ENCODE measurements at places on chromosomes 5 and 9. TPM values are rescaled to one million over a fixed set of nuclear protein-coding genes. Genes with fewer than 3 reads are reported as not detected.
A peak's percentile ranks its signal among the peaks of the same experiment; 100 is the strongest.

DNA sequence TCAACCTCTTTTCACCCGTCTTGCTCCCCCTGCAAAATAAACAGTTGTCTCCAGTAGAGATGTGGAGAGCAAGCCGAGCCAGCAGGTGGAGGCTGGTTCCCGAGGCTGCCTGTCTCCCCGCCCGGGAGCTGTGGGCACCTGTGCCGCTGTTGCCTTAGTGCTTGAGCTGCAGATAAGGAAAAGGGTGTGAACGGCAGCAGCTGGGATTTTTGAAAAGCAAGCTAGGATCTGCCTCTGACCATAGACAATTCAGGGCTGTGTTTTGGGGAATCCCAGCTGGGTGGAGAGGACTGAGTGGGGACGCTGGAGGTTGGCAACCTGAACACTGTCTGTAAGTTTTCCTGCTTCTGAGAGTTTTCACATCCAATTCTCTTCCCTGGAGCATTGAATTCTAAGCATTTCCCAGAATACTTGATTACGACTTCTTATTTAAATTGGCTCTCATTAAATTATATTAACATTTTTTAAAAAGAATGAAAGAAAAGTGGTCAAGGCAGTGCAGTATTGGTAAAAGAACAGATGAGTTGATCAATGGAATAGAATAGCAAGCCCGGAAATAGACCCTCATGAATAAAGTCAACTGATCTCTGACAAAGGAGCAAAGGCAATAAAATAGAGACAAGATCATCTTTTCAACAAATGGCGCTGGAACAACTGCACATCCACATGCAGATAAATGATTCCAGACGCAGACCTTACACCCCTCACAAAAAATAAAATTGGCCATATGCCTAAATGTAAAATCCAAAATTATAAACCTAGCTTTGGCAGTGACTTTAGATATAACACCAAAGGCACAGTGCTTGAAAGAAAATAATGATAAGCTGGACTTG is 9.7 kb downstream of the WNK2 start:
- H3K4me3 ChIP-seq, result no peak overlapping the region
- no peaks in the 10 kb centered on the region for H3K36me3 ChIP-seq
- no peaks in the 10 kb centered on the region for H3K4me1 ChIP-seq

The ROR2 gene
- not detected for total RNA-seq

The FLT4 gene
- total RNA-seq, result 66.5 TPM

The BRINP1 gene
- not detected for total RNA-seq

DNA sequence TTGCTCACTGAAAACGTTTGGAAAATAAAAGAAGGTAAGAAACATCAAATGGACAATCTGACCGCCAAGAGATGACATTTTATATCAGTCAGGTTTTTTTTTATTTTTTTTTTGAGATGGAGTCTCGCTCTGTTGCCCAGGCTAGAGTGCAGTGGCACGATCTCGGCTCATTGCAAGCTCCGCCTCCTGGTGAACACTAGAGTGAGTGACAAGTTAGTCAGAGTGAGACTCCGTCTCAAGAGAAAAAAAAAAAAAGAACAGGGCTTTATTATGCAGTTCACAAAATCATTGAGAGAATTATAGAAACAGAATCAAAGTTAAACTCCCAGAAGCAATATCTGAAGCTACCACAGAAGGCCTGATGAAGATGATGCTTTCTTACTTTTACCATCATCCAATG is 70.1 kb downstream of the DTWD2 start:
- H3K27me3 ChIP-seq, result no peaks in the 10 kb centered on the region
- no peak for DNase-seq
- H3K4me1 ChIP-seq, result no peaks in the 10 kb centered on the region

DNA sequence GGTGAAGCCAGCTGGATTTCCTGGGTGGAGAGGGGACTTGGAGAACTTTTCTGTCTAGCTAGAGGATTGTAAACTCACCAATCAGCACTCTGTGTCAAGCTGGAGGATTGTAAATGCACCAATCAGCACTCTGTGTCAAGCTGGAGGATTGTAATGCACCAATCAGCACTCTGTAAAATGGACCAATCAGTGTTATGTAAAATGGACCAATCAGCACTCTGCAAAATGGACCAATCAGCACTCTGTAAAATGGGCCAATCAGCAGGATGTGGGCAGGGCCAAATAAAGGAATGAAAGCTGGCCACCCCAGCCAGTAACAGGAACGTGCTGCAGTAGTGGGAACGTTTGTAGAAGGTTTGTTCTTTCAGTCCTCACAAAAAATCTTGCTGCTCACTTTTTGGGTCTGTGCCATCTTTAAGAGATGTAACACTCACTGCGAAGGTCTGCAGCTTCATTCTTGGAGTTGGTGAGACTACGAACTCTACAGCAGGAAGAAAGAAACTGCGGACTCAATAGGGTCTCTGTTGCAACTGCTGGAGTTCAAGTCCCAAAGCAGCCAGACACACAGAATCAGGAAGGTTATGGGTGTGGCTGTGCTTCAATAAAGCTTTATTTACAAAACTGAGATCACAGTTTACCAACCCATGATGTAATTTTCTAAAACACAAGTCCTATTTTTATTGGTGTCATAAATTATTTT is 145.7 kb upstream of the ERCC6L2 start:
- no peaks in the 10 kb centered on the region for H3K4me1 ChIP-seq
- no peaks in the 10 kb centered on the region for H3K36me3 ChIP-seq
- no peak overlapping the region for H3K27ac ChIP-seq
- H3K27me3 ChIP-seq, result no peaks in the 10 kb centered on the region
- DNase-seq, result no peak

- no peak overlapping the region for H3K4me3 ChIP-seq
- peak overlapping the region; percentile 72 for H3K27ac ChIP-seq
- H3K4me1 ChIP-seq, result peaks cover 58% of the 10 kb centered on the region
These were observed 9.6 kb upstream of the TRAF1 start for GRCh38 chr9:120936011-120936763.

- H3K27me3 ChIP-seq, result no peaks in the 10 kb centered on the region
- no peak overlapping the region for H3K4me3 ChIP-seq
- no peak overlapping the region for H3K27ac ChIP-seq
- DNase-seq, result no peak
- H3K4me1 ChIP-seq, result no peaks in the 10 kb centered on the region
These were observed 61.5 kb downstream of the ZFR start for GRCh38 chr5:32383065-32383464.

- no peak overlapping the region for H3K4me3 ChIP-seq
- H3K27ac ChIP-seq, result no peak overlapping the region
These were observed 16.2 kb downstream of the MTX3 start for GRCh38 chr5:79974886-79975285.

GRCh38 chr9:38641985-38642864 is 21.8 kb upstream of the ANKRD18A start:
- H3K4me1 ChIP-seq, result no peaks in the 10 kb centered on the region
- peak; percentile 36 for DNase-seq
- peaks cover 3% of the 10 kb centered on the region for H3K27me3 ChIP-seq
- no peak overlapping the region for H3K4me3 ChIP-seq
- H3K36me3 ChIP-seq, result no peaks in the 10 kb centered on the region

The HRH2 gene
- total RNA-seq, result not detected

GRCh38 chr9:98993570-98993945 is 49.9 kb downstream of the COL15A1 start:
- H3K4me1 ChIP-seq, result no peaks in the 10 kb centered on the region
- no peak overlapping the region for H3K4me3 ChIP-seq
- H3K36me3 ChIP-seq, result no peaks in the 10 kb centered on the region
- no peak for DNase-seq

DNA sequence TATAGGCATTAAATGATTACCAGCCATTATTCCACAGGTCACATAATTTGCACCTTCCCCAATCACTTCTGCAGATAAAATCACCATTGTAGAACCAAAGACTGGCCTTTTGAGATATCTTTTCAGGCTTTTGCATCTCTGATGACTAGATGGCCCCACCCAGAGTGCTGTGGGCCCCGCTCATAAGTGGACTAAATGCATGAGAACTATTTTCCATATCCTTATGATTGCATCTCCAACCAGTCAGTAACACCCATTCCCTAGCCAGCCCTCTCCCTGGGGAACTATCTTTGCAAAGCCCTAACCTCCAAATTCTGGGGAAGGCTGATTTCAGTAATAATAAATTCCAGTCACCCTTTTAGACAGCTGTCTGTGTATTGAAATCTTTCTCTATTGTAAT is 53.5 kb upstream of the CDH9 start:
- no peak overlapping the region for H3K27ac ChIP-seq
- DNase-seq, result no peak
- H3K4me3 ChIP-seq, result no peak overlapping the region
- no peaks in the 10 kb centered on the region for H3K36me3 ChIP-seq
- H3K4me1 ChIP-seq, result no peaks in the 10 kb centered on the region

GRCh38 chr5:180201051-180201987 is 7.7 kb downstream of the RASGEF1C start:
- DNase-seq, result peak; percentile 40
- H3K27me3 ChIP-seq, result no peaks in the 10 kb centered on the region
- H3K4me3 ChIP-seq, result no peak overlapping the region
- H3K4me1 ChIP-seq, result no peaks in the 10 kb centered on the region

The SLC25A2 gene
- total RNA-seq, result 0.39 TPM

- peaks cover 18% of the 10 kb centered on the region for H3K36me3 ChIP-seq
- H3K27ac ChIP-seq, result no peak overlapping the region
- H3K4me1 ChIP-seq, result peaks cover 8% of the 10 kb centered on the region
- H3K27me3 ChIP-seq, result no peaks in the 10 kb centered on the region
These were observed 91.2 kb downstream of the DCP2 start for GRCh38 chr5:113067635-113068344.

The PCDHA4 gene
- total RNA-seq, result 0.14 TPM

- H3K36me3 ChIP-seq, result peaks cover 11% of the 10 kb centered on the region
- no peaks in the 10 kb centered on the region for H3K27me3 ChIP-seq
- H3K4me3 ChIP-seq, result no peak overlapping the region
- H3K27ac ChIP-seq, result no peak overlapping the region
- DNase-seq, result no peak
- H3K4me1 ChIP-seq, result no peaks in the 10 kb centered on the region
These were observed 56.6 kb downstream of the PSMB7 start for GRCh38 chr9:124358631-124359030.

GRCh38 chr9:137227054-137227852 is at the start of gene RNF224:
TSS of gene RNF224 (plus strand) at chr9:137227502. CDS start at chr9:137228336, 834 bp downstream.
- no peak within 1 kb of the TSS for H3K4me3 ChIP-seq
- DNase-seq, result peak; percentile 68
- no peaks in the 10 kb centered on the region for H3K36me3 ChIP-seq
- peaks cover 12% of the 10 kb centered on the region for H3K4me1 ChIP-seq

The ZDHHC12 gene
- 31.1 TPM for total RNA-seq

DNA sequence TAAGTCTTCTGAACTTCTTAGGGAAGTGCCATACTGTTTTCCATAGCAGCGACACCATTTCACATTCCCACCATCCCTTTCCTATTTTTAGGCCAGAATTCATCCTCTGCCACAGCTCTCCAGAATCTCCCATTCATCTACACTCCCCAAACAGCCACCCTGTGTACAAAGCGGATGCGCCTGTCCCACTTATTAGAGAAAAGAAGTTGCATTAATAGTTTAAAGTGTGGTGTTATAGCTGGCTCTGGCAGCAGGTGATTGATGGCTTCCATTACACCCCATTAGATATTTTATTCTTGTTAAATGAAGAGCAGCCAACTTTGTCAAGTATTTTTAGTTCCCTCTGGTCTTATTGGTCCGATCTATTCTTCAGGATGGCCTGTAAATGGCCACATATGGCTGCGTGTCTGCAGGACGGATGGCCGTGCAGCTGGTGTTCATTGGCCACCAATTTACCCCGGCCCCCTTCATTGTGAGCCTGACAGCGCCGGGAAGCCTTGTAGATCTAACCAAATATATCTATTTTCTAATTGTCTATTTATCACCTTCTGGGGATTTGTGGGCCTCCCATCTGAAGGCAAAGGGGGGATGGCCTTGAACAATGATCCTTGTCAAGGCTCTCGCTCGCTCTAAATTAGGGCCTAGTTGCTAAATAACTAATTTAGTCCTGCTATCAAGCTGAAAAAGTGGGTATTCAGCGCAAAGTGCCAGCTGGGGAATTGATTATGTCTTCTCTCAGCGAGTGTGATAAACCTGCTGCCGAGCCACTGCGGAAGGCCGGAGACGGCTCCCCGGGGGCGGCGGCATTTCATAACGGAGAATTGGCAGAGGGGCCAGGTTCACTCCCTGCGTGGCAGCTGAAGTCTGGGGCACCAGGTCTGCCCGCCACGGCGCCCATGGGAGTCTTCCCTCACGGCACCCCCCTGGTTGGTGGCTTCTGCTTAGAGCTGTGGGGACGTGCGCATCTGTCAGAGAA is 141.1 kb downstream of the MELK start:
- no peak overlapping the region for H3K4me3 ChIP-seq
- H3K4me1 ChIP-seq, result no peaks in the 10 kb centered on the region
- H3K27me3 ChIP-seq, result peaks cover 31% of the 10 kb centered on the region
- no peak for DNase-seq
- H3K27ac ChIP-seq, result no peak overlapping the region

The SKP2 gene
- total RNA-seq, result 42.0 TPM

GRCh38 chr5:157328277-157328912 is 62.5 kb downstream of the CYFIP2 start:
- no peaks in the 10 kb centered on the region for H3K4me1 ChIP-seq
- H3K4me3 ChIP-seq, result no peak overlapping the region
- no peaks in the 10 kb centered on the region for H3K27me3 ChIP-seq
- peak; percentile 71 for DNase-seq
- H3K27ac ChIP-seq, result no peak overlapping the region

- no peaks in the 10 kb centered on the region for H3K36me3 ChIP-seq
- H3K27ac ChIP-seq, result no peak overlapping the region
- H3K4me3 ChIP-seq, result no peak overlapping the region
- no peaks in the 10 kb centered on the region for H3K27me3 ChIP-seq
- no peak for DNase-seq
These were observed 514.8 kb downstream of the RAB3C start for GRCh38 chr5:59097712-59098111.

DNA sequence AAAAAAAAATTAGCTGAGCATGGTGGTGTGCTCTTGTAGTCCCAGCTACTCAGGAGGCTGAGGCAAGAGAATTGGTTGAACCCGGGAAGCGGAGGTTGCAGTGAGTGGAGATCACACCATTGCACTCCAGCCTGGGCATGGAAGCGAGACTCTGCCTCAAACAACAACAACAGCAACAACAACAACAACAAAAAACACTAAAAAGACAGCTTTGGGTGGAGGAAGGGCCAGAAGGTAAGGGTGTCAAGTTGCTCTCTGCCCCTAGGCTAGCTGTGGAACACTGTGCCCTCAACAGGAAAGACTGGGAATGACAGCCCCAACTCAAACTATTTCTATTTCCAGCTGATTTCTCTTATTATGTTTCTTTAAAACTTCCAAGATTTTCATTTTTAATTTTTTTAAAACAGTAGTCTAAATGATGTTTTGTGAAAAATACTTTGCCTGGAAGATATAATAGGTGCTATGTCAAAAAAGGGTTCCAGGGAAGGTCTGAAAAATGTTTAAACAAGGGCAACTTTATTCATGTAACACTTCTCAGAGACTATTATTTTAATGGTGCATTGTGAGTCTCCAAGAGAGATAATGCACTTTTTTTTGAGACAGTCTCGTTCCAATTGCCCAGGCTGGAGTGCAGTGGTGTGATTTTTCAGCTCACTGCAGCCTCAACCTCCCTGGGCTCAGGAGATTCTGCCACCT is 29.9 kb downstream of the CLINT1 start:
- no peak overlapping the region for H3K4me3 ChIP-seq
- peak; percentile 19 for DNase-seq
- H3K4me1 ChIP-seq, result peaks cover 27% of the 10 kb centered on the region

The KIAA0825 gene
- 1.3 TPM for total RNA-seq

The RUSC2 gene
- total RNA-seq, result 46.2 TPM
